Fibroblast of villous mesenchyme (primary cell): ENCODE measurements at places on chromosomes 12 and 14. TPM values are rescaled to one million over a fixed set of nuclear protein-coding genes. Genes with fewer than 3 reads are reported as not detected.
A peak's percentile ranks its signal among the peaks of the same experiment; 100 is the strongest.

The KLRK1 gene
- not detected in 2 replicates for total RNA-seq

The DIO2 gene
- total RNA-seq, result 31.5 and 42.5 TPM in 2 replicates

The ACSS3 gene
- total RNA-seq, result 20.3 and 26.8 TPM in 2 replicates

The M6PR gene
- total RNA-seq, result 155 and 215 TPM in 2 replicates

The SYNJ2BP gene
- 20.6 and 20.7 TPM in 2 replicates for total RNA-seq

The POTEM gene
- total RNA-seq, result not detected in 2 replicates

The FAM186B gene
- under 0.01 TPM in 2 replicates for total RNA-seq

The PRH2 gene
- 0.32 and 0.43 TPM in 2 replicates for total RNA-seq

The ACOT4 gene
- total RNA-seq, result 0.64 and 1.7 TPM in 2 replicates

DNA sequence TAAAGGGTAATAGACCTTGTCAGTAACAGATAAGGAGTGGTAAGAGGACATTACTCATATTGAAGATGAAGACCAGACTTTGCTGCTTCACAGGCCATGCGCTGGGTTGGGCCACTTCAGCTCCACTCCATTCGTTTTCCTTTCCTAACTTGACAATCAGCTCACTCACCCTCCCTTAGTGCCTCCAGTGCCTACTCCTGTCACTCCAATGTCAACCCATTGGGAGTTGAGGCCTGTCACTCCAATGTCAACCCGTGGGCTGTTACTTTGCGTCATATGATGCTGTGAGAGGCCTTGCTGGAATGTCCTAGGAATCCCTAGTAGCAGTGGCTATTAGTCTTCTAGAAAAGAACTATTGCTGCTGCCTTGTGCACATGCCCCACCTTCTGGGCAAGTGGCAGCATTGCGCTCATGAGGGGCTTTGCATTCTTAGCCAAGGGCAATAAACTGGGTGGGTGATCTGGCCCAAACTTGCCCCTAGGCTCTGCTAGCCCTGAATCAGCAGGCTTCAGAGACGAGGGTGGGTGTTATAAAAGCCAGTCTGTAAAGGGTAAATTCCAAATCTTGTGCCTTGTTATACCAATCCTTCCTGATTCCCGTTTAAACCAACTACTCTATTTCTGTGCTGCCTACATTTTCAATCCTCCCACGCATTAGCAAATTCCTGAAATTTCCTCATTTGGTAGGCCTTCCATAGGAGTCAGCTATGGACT is 36.1 kb downstream of the BAZ2A start:
- DNase-seq, result peak; percentile 78

DNA sequence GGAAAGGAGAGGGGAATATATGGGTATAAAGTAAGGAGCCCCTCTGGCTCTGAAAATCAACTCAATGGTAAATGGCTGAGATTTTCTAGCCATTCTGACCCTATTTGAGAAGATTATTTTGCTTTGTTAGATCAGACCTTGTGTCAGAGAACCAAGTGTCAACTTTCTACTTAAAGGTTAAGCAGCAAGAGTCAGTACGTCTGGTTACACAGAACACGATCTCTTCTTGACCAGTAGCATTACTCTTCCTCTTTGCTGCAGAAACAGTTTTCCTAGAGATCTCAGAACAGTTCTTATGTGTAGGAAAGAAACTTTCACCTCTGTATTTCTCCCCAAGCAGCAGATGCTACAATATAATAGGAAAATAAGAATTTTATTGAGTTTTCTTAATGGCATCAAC is 47.4 kb upstream of the BTG1 start:
- no peak for DNase-seq

GRCh38 chr14:101599234-101599885 is 38.1 kb downstream of the DIO3 start:
- DNase-seq, result no peak

DNA sequence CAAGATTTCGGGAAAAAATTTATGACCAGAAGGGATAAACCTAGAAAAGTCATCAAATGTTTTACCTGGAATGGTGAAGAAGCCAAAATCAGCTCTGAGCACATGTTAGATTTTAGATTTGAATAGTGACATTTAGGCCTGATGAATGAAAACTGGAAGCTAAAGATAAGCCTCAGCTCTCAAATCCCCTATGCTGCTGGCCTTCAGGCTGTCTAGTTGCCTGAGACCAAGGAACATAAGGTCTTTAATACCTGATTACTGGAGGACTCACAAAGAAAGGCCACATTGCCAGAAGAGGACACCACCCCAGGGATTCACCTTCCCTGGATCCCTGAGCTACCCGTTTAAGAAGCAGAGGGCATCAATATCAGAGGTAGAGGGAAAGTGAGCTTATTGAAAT is 56.6 kb downstream of the BCL2L14 start:
- DNase-seq, result no peak

GRCh38 chr12:57579011-57579410 is 12.0 kb upstream of the PIP4K2C start:
- DNase-seq, result no peak

DNA sequence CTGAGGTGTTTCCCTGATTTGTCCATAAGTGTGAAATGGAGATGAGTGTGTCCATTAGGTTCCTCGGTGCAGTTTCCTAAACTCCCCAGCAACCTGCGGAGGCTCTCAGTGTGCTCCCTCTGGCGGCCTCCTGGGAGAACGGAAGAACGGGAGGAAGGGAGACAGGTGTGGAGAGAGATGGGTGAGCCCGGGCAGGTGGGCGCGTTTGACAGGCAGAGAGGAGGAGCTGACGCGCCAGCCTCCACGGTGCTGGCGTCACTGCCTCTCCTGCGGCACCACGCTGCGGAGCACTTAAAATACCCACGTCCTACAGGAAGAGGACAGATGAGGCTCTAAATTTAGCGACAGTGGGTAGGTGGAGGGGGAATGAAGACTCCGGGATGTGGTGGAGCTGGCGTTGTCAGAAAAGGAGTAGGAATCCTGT is 26.8 kb upstream of the PEX5 start:
- DNase-seq, result peak; percentile 24

GRCh38 chr12:32493282-32493681 is 93.9 kb downstream of the FGD4 start:
- DNase-seq, result no peak

DNA sequence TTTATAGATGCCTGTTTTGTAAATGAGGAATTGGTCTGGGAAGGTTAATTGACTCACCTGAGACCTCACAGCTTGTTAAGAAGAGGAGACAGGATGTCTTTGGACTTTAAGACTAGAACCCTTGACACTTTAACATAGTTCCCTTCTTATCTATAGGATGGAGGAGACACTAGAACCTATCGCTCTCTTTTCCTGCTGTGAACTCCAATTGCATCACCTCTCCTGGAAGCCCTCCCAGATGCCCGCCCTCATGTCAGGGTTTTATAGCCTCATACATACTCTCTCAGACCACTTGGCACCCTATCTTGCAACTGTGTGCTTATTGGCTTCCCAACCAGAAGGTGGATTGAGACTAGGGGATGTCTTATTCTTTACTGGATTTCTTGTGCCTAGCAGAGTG is 2.5 kb upstream of the CTDSP2 start:
- DNase-seq, result peak; percentile 75

GRCh38 chr14:90060312-90060964 is 1.4 kb upstream of the KCNK13 start:
- peak; percentile 55 for DNase-seq

DNA sequence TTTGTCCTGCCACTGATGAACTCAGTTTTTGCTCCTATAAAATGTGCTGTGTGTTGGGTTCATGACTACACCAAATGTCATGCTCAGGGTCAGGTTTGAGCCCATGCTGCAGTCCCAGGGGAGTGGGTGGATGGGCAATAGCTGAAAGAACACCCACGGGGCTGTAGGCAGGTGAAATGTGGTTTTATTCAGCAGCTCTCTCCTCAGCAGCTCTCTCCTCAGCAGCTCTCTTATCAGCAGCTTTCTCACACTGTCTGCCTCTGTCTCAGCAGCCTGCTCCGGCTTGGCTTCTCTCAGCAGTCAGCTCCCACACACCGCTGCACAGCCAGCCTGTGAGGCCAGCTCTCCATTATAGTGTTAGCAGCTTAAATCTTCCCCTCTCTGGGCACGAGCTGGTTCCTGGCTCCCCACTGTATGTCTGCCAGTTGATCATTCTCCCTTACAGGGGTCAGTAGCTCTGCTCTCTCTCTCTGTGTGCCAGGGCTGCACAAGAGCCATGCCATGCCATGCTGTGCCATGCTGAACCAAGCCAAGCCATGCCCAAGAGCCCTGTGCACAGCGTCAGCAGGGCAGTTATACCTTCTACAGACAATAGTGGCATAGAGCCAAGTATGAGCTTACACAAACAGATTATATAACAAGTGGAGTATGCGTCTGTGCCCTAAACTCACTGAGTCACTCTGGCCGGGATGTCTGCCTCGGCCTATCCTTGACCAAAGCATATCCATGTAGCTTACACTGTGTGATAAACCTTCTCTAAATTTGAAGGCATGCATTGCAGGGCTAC is 303.3 kb upstream of the TMPO start:
- no peak for DNase-seq

DNA sequence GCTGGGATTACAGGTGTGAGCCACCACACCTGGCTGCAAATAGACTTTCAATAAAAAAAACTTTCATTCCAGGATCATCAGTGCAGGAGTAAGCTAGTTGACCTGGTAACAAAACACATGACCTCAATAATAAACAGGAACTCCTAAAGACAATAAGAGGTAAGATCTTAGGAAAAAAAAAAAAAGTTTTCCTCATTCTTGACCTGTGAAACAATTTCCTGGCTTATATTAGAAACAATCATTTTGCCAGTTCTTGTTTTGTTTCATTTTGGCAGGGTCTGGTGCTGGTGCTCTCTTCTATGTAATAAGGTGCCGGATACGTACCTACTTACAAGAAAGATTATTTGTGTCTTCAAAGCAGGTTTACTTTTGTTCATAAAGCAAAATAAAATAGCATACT is 90.6 kb upstream of the AMN1 start:
- DNase-seq, result no peak

GRCh38 chr14:68546839-68547238 is 246.0 kb downstream of the ZFP36L1 start:
- DNase-seq, result peak; percentile 86

- no peak for DNase-seq
These were observed 9.6 kb downstream of the PRKAG1 start for GRCh38 chr12:49008943-49009342.

DNA sequence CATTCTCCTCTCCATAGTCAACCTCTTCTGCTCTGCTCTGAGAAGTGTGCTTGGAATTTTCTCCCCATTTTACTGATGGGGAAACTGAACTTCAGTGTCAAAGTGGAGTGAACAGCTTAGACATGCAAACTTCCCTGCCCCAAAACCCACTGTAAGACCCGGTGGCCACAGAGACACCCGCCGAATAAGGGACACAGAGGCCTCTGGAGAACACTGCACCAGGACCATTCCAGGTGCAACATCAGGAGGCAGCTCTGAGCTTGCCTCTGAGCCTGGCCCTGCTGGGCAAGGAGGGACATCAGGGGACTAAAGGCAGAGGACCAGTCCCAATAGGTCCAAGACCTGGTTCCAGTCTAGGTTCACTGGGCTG is 1.7 kb downstream of the HDAC7 start:
- DNase-seq, result no peak

DNA sequence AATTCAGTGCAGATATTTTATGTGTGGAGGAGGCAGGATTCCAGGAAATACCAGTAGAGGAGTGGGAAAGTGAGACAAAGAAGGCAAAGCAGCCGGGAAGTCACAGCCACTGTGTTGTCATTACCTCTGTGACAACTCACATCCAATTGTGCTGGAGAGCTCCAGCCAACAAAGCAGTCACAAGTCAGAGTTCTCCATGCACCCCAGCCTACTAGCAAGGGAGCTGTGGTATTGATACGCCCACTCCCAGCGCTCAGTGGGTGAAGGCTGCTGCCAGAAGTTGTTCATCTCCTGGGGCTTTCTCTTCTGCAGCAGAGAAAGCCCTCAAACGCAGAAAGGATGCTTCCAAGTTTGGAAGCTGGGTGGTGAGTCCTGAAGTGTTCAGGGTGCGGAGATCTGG is 93.9 kb downstream of the DICER1 start:
- no peak for DNase-seq

- peak; percentile 16 for DNase-seq
These were observed 434.0 kb upstream of the RGS6 start for GRCh38 chr14:71498212-71498611.

DNA sequence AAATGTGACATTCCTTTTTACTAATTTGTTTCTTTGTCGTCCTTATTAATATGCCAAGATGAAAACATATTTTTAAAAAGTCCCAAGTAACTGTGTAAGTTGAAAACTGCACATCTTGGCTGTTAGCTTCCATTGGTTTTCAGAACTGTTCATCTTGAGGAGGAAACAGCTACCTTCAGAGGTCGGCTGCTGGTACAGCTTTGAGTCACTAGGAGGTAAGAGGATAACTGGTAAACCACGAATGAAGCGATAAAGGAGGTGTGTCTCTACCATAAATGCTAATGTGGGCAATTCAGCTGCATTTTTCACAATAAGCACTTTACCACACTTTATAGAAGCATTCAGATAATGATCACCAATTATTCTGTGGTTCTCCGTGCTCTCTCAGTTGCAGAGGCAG is 137.5 kb upstream of the KRAS start:
- no peak for DNase-seq

GRCh38 chr14:95683793-95684192 is 2.4 kb upstream of the TCL1B start:
- DNase-seq, result peak; percentile 12

DNA sequence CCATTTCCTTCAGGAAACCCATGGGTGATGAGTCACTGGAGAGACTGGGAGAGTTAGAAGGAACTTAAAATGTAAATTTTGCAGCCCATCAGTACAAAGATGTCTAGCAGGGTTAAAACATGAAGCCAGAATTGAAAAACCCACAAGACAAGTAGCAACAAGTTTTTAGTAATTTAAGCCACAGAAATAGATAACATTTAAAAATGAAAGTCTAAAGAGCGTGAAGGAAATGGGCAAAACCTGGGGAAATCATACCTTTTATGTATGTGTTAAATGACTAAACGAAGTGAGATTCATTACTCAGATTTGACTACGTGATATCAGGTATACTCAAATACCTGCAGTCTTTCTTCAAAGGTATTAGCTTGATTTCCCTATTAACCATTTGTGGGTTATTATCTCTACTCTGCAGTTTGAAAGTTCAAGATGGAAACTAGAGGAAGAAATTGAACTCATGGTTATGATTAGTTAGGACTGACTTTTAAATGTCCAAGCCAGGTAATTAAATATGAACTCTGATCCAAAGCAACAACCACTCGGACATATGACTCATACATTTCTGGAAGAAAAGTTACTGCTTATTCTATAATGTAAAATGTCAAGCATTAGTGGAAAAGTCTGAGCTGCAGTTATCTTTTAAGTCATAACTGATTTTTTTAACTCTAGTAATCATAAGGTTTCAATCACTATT is 84.1 kb downstream of the ITPR2 start:
- DNase-seq, result peak; percentile 66

DNA sequence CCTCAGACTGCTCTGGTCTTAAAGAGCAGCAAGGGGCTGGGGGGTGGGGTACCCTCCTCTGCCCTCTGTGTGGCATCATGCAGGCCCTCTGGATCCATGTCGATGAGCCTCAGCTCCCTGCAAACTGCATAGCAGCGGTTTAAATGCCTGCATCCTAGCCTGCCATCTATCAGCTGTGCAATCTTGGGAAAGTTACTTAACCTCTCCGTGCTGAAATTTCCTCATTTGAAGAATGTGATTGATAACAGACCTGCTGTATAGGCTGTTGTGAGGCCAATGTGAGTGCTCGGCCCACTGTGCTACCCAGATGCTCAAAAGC is 3.8 kb downstream of the FAM181A start:
- no peak for DNase-seq

GRCh38 chr14:67729072-67729885 is 27.6 kb downstream of the RDH12 start:
- no peak for DNase-seq
